Fibroblast of skin of right quadriceps (primary cell): ENCODE measurements at places on chromosomes 16 and 17.

DNA sequence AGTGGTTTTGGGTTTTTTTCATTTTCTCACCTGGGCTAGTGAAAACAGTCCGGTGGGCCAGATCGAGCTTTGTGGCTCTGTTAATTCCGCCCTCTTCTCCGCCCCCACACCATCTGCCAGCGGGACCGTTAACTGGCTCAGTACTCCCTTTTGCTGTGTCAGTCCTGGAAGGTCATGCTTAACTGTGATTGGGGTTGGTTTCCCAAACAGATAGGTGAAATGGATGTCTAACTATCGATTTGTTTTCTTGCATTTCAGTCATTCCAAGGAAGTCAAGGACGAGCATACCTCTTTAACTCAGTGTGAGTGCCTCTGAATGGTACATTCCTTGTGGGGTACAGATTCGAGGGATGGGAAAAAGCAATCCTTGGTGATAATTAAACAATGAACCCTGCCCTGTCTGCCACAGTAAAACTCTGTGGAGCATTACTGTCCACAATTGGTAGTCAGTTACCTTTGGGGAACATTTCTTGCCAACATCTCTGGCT is 56.7 kb downstream of the YPEL2 start:
- no peak for DNase-seq

DNA sequence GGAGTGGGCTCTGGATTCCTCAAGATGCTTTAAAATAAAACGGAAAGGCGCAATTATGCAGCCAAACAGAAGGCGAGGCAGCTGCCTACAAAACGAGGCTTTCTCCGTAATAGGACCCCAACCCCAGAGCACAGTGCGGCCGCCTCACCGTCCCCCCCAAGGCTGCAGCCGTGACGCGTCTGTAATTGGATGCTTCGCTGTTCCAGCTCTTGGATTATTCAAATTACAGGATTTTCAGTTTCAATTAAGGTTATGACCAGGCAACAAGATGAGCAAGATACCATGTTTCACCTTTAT is 37.3 kb upstream of the ABR start:
- DNase-seq: no peak

- no peak for DNase-seq
Measured at GRCh38 chr17:58779446-58779845, 23.8 kb downstream of the PPM1E start.

DNA sequence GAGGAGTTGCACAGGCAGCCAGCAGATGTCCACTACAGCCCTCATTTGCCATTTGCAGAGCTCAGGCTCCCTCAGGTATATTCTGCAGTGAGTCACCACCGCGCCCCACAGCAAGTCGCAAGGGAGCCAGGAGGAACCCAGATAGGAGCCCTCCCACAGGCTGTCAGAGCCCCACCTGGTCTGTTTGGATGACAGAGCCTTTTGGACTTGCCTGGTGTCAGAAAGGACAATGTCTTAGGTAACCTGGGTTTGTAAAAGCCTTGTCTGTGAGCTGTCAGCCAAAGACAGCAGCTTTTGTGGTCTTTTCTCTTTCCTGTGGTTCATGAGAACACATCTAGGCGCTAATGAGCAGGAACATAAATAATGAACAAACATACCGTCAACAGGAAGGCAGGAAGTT is 70.9 kb downstream of the GNAO1 start:
- DNase-seq: peak; percentile 16

- no peak for DNase-seq
Measured at GRCh38 chr16:17448640-17449638, 21.8 kb downstream of the XYLT1 start.

DNA sequence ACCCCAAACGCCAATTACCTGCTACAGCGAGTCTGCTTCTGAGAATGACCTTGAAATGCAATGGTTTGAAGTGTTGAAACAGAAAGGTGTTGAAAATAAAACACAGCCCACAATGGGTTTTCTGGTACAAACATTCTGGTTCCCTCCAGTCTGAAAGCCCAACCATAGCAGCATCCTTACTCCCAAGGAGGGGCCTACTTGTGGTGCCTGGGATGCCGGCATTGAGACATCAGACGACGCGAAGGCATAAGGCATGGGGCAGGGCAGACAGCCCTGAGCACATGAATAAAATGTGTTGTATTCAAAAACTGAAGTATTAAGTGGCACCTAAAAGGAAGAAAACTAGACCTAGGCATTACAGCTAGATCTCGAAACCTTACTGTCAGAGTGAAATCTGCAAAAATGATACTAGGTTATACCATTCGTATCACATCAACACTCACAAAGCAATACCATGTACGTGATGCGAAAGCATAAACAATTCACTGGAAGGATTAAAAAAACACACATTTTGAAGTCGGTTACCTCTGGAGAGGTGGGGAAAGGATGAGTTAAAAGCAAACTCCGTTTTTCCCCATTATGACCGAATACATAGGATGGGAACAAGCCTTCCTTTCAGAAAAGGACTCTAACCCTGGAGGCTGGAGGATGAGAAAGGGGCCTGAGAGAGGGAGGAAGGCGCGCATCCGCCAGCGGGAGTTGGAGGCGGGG is 702 bp downstream of the NUDT21 start:
- DNase-seq: peak; percentile 5

DNA sequence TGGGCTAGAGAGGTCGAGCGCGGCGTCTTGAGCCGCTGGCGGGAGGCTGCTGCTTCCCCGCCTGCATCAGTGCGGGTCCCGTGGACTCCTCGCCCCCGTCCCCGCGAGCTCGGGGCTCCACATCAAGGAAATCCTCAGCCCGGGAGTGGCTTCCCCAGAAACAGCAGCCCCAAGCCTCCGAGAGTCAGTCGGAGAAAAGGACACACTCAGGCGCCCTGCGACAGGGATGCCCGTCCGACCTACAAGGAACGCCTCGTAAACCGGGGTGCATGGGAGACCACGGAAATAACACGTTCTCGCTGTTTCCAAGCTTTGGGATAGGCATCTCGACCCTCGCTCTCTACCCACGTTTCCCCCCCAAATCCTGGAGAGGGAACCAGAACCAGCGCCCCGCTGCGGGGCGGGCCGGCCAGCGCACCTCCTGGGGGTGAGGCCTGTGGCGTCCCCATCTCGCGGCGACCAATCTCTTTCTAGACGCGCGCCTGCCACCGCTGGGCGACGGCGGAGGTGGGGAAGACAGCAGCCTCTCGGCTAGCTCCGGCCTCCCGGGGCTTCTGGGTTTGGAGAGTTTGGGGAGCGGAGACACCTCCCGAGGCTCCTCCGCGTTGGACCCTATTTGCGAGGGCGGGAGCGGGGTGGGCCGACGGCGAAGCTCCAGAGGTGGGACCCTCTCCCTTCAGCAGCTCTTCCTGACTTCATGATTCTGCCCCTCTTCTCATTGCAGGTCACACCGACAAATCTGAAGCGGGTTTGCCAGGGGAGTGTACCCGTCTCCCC is 759 bp upstream of the TP53I13 start:
- DNase-seq: peak; percentile 57

DNA sequence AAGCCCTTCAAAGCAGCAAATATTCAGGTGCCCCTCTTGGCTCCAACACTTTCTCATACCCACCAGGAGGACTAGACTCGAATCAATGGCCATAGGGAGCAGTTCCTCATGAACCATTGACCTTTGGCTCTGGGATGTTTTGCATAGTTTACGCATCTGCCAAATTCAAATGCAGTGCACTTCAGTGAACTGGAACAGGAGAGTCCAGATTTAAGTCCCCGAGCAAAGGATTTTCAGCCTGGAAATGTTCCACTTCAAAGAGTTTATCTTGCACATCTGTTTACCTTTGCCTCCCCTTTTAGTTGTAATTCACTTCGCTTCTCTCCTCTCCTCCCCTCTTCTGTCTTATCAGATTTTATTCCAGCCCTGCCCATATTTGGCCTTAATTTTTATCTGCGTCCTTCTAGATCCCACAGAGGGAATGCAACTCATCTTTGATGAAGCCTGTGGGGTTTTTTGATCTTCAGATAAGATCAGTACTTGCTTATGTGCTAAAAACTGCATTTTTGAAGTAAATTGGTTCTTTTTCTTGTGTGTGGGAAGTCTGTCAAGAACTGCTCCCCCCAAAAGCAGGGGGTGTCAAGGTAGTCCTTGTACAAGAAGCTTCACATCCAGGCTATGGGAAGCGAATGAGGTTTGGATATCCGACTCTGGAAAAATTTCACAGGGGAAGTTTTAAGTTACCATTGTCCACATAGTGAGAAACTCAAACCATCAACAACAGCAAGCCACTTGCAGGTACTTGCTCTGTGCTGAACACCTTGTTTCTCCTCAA is 281.6 kb downstream of the RBFOX1 start:
- no peak for DNase-seq

DNA sequence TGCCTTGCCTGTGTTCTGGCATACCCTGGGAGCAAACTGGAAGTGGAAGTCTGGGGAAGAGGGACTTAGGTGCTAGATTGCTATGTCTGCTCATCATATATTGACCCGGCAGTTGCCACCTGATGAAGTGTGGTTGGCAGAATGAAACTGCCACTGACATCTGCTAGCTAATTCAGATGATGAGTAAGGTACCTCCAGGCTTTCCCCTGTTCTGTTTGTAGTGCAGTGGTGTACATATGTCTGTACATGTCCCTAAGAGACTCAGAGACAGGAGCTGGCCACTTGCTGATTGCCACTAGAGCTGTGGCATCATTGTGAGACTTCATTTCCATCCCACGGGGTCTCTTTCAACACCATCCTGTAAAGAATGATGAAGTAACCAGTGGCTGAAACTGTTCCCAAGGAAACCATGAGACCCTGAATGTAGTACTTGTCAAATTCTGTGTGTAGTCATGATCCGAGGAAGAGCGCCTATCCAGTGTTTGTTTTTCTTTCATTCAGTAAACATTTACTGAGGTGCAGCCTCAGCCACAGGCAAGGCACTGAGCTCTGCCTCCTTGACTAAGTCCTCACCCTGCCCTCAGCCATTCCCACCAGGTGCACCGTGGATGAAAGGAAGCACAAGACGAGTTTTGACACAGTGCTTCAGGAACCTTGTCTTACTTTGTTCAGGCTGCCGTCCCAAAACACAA is 13.2 kb downstream of the CLUAP1 start:
- DNase-seq: no peak

- no peak for DNase-seq
Measured at GRCh38 chr16:69823831-69824563, 61.9 kb downstream of the WWP2 start.

GRCh38 chr16:57386381-57386951 is 14.2 kb downstream of the CX3CL1 start:
- DNase-seq: peak; percentile 59

DNA sequence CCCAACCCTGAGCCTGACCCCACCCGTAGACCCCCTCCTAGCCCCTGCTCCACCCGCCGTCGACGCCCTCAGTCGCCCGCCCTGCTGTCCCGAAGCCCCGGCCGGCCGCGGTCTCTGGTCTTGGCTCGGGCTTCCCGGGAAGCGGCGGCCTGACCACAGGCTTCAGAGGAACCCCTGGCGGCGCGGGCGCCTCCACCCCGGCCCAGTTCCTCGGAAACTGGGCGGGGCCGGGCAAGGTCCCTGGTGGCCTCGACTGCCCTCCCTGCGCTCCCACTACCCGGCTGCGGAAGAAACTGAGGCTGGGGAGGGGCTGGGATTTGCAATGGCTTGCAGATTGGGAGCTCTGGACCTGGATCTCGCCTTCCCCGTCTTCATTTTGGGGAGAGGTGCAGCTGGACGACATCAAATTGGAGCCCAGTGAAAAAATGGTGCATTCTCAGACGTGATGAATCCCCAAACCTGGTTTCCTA is 692 bp upstream of the SOCS1 start:
- peak; percentile 44 for DNase-seq

DNA sequence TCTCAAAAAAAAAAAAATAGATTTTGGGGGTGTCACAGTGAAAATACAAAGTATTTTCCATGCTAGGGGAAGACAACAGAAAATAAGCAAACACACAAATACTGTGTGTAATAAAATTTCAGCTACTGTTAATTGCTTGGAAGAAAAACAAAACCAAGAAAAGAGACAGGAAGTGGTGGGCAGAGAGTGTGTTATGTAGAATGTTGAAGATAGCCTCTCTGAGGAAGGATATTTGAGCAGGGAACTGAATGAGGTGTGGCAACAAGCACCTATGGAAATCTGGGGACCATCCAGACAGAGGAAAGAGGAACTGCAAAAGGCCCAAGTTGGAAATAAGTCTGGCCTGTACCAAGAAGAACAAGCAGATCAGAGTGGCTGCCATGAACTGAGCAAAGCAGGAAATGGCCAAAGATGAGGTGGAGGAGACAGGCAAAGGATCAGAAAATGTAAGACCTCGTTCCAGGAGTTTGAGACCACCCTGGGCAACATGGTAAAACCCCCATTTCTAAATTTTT is 7.8 kb upstream of the USP31 start:
- no peak for DNase-seq

DNA sequence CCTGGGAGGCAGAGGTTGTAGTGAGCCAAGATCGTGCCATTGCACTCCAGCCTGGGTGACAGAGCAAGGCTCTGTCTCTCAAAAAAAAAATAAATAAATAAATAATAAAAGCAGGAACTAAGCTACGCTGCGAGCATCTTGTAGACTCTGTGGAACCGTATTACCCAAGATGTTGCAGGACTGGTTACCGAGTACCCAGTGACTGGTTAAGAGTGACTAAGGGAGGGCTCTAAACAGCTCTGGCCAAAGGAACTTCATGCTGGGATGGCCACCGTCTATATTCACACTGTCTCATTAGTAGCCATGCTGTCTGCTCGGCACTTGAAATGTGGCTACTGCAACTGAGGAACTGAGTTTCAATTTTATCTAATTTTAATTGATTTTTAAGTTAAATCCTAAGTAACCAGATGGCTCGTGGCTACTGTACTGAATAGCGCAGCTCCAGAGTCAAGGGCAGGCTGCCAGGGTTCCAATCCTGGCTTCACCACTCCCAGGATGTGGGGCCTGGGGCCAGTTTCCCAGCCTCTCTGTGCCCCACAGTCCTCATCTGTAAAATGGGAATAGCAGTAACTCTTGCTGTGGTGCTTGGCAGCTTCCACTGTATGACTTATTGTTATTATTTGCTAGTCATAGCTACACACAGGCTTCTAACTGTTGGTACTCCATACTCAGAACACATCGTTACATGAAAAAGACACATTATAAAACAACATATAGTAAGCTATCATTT is 3.0 kb downstream of the NTAN1 start:
- DNase-seq: no peak

DNA sequence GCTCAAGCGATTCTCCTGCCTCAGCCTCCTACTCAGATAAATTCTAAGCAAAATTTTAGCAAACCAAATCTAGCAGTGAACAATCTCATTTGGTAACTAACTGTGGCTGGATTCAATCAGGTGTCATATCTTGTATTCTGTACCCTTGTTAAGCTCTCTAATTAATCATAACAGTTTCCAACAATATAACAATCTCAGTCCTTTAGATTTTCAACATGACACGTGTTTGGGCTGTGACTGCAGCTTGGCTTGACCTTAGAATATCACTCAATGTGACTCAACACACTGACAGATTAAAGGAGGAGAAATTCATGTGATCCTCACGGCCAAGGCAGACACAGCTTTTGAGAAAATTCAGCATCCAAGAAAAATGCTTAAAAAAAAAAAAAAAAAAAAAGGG is 133.6 kb downstream of the BANP start:
- peak; percentile 17 for DNase-seq
